ENCODE measurements at places on chromosomes 4 and X.

DNA sequence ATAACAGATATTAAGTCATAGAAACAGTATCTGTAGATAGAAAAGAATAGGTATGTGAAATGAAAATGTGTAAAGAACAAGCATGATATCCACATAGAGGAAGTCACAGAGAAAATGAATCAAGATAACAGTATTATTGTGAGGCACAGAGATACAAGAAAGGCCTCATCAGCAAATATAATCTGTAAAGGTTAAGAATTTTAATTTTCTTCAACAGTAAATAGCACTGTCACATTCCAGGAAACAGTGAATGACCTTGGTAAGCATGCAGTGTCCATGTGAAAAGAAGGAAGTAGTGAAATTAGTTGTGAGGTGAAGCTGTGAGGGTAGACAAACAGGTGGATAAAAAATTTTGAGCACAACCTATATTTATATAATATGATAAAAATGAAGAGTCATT lies 39.5 kb upstream of the NDST4 start:
- no peak for DNase-seq

- peak; percentile 58 for DNase-seq
Observed at GRCh38 chr4:147590249-147590920, 26.8 kb upstream of the TMEM184C start.

DNA sequence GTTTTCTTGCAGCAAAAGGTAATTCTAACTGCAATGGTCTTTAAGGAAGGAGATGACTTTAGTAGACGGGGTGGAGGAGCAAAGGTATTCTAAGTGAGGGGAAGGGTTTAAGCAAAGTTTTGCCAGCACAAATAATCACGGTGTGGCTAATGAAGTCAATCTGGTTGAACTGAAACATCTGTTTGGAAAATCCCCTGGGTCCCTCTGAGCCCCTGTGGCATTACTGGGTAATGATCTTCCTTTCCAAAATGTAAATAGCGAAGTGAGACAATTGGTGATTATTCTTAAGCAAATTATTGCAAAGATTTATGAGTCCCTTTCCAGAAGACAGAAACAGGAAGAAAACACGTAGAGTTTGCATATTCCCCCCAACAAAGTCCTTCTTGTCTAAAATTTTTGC lies 47.2 kb downstream of the FGFBP1 start:
- no peak for DNase-seq

DNA sequence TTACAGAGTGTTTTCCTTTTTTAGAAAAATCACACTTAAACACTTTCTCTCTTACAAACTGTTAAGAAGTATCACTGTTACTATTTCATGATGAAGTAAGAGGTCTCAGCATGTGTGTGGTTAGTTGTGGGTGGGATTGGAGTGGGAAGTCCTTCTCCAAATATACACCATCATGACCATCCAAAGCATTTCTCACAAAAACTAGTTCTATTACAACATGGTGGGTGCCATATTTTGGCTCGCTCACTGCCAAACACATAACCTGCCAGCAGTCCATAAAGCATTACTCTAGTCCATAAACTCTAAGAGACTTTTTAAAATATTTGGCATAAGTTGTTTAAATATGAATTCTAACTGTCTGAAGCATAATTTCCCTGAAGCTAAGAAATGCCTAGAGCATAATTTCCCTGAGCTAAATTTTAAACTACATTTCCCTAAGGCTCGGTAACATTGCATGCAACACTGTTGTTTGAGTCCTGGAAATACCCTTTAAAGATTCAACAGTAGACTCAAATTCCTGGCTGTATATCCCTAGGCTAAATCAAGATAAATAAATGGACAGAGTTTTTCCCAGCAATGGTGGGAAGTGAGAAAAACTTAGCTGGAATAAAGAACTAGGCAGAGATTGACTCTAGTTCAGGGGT lies 415.0 kb upstream of the INTU start:
- DNase-seq = no peak

DNA sequence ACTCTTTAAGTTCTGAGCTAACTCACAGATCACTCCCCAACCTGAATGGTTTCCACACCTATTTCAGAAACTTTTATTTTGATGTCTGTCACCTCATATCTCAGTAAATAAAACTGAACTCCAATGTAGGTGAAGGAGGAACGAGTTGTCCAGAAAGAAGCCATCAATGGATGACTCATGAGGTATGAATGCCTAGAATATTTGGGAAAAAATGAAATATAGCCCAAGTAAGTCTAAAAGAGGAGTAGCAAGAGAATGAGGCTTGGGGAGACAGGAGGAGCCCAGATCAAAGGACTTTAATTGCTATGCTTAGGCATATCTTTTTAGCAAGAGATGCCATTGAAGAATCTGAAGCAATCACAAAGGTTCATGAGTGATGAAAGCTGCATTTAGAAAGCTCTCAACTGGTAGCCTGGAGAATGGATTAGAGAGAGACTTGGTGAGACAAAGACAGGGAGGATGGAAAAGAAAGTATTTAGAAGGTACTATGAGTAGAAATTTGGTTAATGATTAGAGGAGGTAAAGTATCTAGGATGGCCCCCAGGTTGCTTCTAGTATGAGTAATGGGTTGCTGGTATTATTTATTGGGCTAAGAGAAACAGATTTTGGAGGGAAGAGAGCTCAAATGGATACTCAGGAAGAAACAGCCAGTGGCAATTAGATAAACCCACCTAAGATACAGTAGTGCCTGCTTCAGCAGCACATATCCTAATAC lies 39.4 kb downstream of the NOCT start:
- DNase-seq = no peak

GRCh38 chr4:6815029-6815836 lies 32.7 kb downstream of the KIAA0232 start:
- no peak for DNase-seq

- no peak for DNase-seq
Observed at GRCh38 chrX:1935805-1936204, 320.9 kb downstream of the ASMT start.

DNA sequence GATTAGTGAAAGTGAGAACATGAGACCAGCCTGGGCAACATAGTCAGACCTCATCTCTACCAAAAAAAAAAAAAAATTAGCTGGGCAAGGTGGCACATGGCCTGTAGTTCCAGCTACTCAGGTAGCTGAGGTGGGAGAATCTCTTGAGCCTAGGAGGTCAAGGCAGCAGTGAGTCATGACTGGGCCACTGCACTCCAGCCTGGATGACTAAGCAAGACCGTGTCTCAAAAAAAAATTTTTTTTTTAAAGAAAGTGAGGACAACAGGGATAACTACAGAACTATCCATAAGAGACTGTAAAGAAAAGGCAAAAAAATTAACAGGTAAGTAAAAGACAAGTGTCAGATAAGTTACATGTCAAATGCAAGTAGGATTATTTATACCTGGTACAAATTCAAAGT lies 13.5 kb upstream of the SPP1 start:
- no peak for DNase-seq

DNA sequence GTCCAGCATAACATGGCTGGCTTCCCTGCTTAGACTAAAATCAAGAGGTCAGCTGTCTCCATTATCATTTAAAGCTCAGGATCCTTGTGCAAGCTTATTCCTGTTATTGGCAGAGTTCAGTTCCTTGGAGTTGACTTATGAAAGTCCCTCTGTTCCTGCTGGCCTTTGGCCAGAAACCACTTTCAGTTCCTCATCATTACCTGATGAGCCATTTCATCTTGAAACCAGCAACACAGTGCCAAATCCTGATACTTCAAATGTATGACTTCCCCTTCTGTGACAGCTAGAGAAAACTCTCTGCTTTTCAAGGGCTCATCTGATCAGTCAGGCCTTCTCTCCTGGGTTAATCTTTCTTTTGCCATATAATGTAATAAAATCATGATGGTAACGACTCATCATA lies 110.6 kb upstream of the FSTL5 start:
- DNase-seq = no peak

DNA sequence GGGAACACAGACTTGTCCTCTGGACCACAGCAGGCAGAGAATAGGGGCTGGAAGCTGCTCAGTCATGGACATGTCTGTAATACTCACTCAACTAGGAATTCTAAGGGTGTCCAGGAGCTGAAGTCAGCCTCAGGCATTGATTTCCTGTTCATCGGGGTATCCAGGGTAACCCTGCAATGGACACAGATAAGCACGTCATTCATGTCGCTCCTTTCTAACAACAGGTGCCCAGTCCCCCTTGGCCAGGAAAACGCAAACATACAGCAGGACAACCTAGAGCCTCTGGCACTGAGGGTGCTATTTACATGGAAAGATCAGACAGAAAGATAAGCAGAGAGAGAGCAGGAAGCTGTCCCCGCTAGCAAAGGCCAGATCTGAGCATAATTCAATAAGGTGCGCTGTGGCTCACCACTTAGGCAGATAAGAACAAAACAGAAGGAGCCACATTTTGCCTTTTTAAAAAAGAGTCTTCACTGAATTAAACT lies 21.3 kb downstream of the QDPR start:
- DNase-seq = no peak

DNA sequence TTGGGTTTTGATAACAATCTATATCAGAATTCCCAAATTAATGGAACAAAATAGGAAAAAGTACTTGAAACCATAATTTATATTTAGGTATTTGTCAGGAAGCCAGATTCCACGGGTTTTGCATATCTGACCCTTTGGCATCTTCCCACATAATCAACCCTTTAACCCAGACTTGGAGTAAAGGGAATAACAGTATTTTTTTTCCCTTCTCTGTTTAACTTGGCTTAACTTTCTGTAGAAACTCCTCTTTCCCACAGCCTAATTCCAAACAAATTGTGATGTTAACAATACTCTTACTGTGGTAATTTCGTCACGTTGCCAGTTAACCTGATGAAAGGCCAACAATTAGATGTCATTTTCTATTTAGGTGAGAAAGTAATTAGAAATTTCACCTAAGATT lies 49.4 kb upstream of the GUCY1A1 start:
- no peak for DNase-seq

- no peak for DNase-seq
Observed at GRCh38 chrX:29872831-29873230, 342.5 kb upstream of the MAGEB2 start.

DNA sequence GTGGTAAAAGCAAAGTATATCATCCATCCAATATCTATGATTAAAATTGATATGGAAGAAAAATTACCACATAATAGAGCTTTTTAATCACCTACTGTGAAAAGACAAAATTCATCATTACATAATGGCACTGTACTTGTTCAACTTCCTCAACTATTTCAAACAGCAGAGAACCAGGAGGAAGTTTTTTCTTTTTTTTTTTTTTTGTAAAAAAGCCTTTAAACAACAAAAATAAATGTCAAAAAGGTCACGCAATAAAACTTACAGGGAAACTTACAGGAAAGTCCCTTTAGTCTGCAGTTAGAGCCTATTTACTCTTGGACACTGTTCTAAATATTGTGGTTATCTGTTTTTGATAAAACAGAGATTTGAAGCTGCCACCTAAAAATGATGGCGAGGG lies 4.8 kb downstream of the PDGFC start:
- no peak for DNase-seq

- peak; percentile 54 for DNase-seq
Observed at GRCh38 chrX:155819966-155820491, 61.1 kb upstream of the VAMP7 start.

DNA sequence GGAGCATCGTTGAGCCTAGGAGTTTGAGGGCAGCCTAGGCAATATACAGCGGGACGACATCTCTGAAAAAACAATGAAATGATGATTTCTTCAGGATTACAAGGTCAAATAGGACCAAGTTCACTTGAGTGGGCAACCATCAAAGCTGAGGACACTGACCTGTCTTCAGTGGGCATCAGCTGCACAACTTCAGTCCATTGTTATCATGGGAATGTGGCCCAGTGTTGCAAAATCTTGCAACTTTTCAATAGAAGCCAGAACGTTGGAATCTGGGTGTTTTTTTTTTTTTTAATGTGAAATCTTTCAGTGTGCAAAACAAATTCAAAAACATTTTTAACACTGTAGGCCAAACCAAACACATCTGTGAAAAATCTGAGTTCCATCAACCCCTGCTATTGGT lies 155.4 kb upstream of the PLAC1 start:
- no peak for DNase-seq

GRCh38 chrX:1885116-1885515 lies 270.3 kb downstream of the ASMT start:
- DNase-seq = no peak

DNA sequence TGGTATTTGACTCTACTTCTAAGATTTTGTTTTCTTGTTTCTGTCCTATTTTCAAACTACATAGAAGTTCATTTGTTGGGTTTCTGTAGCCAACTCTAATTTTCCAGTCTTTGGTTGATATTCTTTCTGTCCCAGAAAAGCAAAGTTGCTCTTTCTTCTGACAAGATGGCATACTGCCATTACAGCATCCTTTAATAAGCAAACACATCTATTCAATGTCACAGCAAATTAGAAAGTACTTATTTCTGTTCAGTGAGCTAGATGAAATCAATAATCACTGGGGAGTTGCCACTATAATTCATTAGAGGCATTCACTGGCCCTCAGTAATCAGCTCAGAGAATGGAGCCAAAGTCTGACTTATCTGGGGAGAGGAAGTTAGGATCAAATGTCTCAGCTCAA lies 1258.0 kb upstream of the IGFBP7 start:
- DNase-seq = no peak

DNA sequence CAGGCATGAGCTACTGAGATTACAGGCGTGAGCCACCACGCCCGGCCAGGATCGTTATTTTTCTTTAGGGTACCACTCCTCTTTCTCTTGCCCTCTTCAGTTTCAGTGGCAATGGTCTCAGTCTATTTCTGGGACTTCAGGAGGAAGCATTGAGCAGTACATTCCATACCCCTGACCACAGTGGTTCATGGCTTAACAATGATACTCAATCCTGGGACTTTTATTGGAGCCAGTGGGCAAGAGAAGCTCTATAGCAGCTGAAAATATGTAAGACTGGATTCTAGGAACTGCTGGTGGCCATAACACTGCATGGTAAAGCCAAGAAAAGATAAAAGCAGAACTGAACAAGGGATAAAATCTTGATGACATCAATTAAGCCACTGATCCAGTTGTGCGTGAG lies 5.8 kb upstream of the CCNA2 start:
- no peak for DNase-seq

- no peak for DNase-seq
Observed at GRCh38 chr4:152039023-152039481, 278.2 kb upstream of the GATB start.

DNA sequence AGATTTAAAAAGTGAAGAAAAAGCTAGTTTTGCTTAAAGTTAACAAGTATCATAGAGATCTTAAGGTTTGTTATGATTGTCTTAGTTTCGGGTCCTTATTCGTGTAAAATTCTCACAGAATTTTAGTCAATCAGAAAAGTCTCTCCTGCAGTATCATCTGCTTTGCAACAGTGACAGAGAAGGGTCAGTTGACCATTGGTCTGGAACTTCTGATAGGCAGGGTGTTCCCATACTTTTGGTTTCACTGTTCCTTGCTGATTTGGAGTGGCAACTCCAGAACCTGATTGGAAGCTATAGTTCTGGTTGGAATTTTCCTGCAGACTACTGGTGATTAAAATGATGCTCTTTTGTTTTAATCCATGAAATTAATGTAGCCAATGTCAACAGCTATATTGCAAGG lies 1.8 kb downstream of the IL15 start:
- DNase-seq = no peak

- no peak for DNase-seq
Observed at GRCh38 chrX:72207366-72207765, 25.8 kb downstream of the PIN4 start.

DNA sequence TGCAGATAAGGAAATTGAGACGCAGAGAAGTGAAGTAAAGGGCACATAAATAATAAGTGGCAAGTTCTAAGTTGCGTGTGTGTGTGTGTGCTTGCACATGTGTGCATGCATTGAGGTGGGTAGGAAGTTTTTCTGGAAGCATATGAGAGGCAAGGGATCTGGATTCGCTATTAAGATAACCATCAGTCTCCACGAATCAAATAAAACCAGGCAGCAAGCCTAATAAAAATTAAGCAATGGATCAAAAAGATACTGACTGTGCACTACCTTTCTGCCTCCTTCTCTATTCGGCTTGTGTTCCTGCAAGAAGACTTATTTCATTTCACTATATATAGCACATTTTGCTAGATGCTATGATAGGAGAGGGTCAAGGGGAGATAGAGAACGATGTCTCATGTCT lies 23.8 kb downstream of the SLC16A2 start:
- DNase-seq = no peak
